Activated CD4-positive, alpha-beta memory T cell treated with anti-CD3 and anti-CD28 coated beads, Interleukin-2, amount 10 ng/mL, durations not matched to agents 7 days and 5 days (primary cell): ENCODE measurements at places on chromosomes 2 and 18. TPM values are rescaled to one million over a fixed set of nuclear protein-coding genes. Genes with fewer than 3 reads are reported as not detected.

DNA sequence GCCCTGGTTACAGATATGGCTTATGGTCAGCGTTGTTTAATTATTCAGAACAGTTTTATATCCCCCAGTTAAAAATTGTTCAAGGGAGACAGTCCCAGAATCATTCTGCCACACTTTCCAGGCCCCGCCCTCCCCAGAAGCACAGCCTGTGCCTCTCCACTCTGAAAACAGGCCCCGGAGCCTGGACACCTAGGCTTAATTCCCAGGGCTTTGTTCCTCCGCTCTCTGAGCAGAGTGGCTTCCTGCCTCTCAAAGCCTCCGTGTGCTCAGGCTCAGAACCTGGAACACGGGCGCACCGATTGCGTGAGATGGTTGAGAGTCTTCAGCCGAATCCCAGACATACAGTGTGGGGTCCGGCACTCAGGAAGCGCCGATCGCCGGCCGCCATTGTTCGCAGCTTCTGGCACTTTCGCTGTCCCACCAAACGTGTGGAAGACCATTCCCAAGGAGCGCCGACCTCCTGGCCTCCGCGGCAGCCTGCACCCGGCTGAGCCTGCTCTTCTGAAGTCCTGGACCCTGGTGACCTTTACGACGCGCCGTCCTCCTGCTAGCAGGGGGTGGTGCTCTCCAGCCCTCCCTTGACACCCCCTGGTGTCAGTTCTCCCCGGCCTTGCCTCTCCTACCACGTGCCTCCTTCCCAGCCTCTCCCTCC lies 45.6 kb downstream of the TWIST2 start:
- no peak for DNase-seq
- no peaks in the 10 kb centered on the region for H3K36me3 ChIP-seq
- no peaks in the 10 kb centered on the region for H3K4me1 ChIP-seq
- H3K27me3 ChIP-seq: no peaks in the 10 kb centered on the region
- no peak overlapping the region for H3K4me3 ChIP-seq

DNA sequence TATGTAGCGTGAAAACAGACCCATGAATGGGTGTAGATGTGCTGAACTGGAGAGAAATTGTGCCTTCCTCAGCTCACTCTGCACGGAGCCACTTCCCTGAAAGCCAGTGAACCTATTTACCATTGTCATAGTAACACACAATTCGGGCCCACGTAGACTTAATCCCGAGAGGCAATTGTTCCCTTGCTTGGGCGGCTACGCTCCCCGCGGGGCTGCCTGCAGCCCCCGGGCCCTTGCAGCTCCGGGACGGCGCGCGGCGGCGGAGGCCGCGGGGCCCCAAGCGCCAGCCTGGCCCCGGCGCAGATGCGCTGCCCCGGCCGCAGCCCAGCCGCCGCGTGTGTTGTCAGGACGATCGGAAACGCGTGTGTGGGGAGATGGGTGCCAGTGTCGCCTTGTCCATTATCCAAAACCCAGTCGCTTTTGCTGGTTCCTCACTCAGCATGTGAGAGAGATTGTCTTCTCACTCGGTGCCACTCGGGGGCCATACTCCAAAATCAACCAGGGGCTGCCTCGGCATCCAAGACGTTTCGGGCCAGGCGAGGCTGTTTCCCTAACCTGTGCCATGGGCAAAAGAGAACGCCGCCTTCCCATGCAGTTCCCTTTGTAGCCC lies 17.9 kb upstream of the LRRTM1 start:
- H3K4me3 ChIP-seq: no peak overlapping the region
- H3K27me3 ChIP-seq: peaks cover 1% of the 10 kb centered on the region
- H3K36me3 ChIP-seq: no peaks in the 10 kb centered on the region
- no peak for DNase-seq
- H3K4me1 ChIP-seq: no peaks in the 10 kb centered on the region

The ACVR1 gene
- 27.6 TPM for total RNA-seq

The CHAC2 gene
- total RNA-seq: 10.3 TPM

DNA sequence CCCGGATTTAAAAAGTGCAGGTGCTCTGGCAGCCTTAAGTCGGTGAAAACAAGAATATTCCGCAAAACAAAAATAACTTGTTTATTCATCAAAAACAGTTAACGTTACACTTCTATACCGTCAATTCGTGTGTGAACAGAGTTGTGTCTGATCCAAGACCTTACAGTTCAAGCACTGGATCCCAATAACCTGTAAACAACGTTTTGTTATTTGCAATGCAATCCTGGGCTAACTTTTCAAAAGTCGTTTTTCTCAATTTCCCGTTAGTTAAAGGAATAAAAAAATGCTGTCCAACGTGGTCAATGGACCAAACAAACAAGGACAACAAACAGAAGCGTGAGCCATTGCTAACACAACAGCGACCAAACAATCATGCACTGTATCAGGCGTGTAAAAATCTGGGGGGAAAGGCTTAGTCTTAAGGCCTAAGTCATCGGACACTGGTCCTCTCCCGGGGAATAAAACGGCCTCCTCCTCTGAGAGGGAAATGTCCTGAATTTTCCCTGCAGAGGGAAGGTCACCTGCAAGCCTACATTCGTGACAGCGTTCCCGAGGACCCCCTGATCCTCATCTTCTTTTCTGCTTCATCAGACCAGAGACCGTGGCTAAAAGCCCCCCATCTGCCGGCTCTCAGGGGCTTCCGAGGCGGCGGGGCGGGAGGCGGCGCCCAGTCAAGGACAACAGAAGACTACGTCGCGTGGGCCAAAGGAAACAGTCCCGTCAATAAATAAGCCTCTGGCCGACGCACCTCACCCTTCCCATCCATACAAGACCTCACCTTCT lies 490 bp downstream of the NDUFS1 start:
- H3K4me1 ChIP-seq: peaks cover 60% of the 10 kb centered on the region
- DNase-seq: no peak
- peak overlapping the region; percentile 91 for H3K27ac ChIP-seq
- peak overlapping the region; percentile 94 for H3K4me3 ChIP-seq
- peaks cover 52% of the 10 kb centered on the region for H3K36me3 ChIP-seq

DNA sequence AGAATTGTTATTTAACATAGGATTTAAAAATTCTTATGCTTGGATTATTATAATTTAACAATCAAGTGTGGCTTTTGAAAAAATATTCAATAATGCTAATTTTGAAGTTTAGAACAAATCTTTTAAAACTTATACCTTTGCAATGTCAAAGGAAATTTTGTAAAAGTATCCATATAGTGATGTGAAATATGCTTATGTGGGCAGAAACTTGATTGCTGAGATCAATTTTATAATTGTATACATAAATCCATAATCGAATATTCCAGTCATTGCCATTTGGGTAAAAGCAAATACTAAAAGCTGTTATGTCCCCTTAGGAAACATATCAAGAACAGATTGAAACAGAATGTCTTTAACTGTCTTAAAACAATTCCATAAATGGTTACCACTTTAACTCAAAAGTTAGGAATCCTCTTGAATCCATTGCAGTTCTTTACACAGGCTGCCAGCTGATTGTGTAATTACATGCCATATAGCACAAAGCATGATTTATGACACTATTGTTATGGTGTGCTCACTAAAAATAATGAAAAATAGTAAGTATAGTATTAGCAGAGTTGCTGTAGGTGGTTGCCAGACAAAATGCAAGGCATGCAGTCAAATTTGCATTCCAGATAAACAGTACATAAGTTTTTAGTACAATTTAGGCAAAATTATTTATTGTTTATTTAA lies 24.2 kb downstream of the PLCL1 start:
- DNase-seq: no peak
- H3K36me3 ChIP-seq: peaks cover 4% of the 10 kb centered on the region
- H3K4me1 ChIP-seq: no peaks in the 10 kb centered on the region
- no peak overlapping the region for H3K27ac ChIP-seq
- peaks cover 2% of the 10 kb centered on the region for H3K27me3 ChIP-seq
- no peak overlapping the region for H3K4me3 ChIP-seq

GRCh38 chr2:234683950-234684349 lies 187.1 kb upstream of the ARL4C start:
- no peak overlapping the region for H3K27ac ChIP-seq
- no peaks in the 10 kb centered on the region for H3K4me1 ChIP-seq
- H3K36me3 ChIP-seq: no peaks in the 10 kb centered on the region
- peaks cover 16% of the 10 kb centered on the region for H3K27me3 ChIP-seq
- DNase-seq: no peak
- no peak overlapping the region for H3K4me3 ChIP-seq

- no peaks in the 10 kb centered on the region for H3K36me3 ChIP-seq
- H3K4me3 ChIP-seq: no peak overlapping the region
- no peaks in the 10 kb centered on the region for H3K4me1 ChIP-seq
- no peak overlapping the region for H3K27ac ChIP-seq
Measured at GRCh38 chr2:225429717-225430116, 30.2 kb downstream of the NYAP2 start.

GRCh38 chr2:98063291-98063854 lies 23.6 kb upstream of the VWA3B start:
- no peak overlapping the region for H3K27ac ChIP-seq
- H3K36me3 ChIP-seq: no peaks in the 10 kb centered on the region
- H3K27me3 ChIP-seq: peaks cover 15% of the 10 kb centered on the region
- H3K4me3 ChIP-seq: no peak overlapping the region

The BMPR2 gene
- total RNA-seq: 10.6 TPM
